ENCODE measurements at places on chromosomes 11 and 22. TPM values are rescaled to one million over a fixed set of nuclear protein-coding genes. Genes with fewer than 3 reads are reported as not detected.
A peak's percentile ranks its signal among the peaks of the same experiment; 100 is the strongest.

The LDHAL6A gene
- 0.28 TPM for total RNA-seq

GRCh38 chr11:115985896-115986295 lies 481.7 kb upstream of the CADM1 start:
- H3K4me3 ChIP-seq, result no peak overlapping the region
- H3K27me3 ChIP-seq, result no peaks in the 10 kb centered on the region
- no peaks in the 10 kb centered on the region for H3K4me1 ChIP-seq
- no peaks in the 10 kb centered on the region for H3K36me3 ChIP-seq
- no peak for DNase-seq

- H3K27me3 ChIP-seq, result no peaks in the 10 kb centered on the region
- no peak for DNase-seq
- H3K4me1 ChIP-seq, result no peaks in the 10 kb centered on the region
- H3K27ac ChIP-seq, result peak overlapping the region; percentile 50
Measured at GRCh38 chr11:115759622-115760460, 255.6 kb upstream of the CADM1 start.

DNA sequence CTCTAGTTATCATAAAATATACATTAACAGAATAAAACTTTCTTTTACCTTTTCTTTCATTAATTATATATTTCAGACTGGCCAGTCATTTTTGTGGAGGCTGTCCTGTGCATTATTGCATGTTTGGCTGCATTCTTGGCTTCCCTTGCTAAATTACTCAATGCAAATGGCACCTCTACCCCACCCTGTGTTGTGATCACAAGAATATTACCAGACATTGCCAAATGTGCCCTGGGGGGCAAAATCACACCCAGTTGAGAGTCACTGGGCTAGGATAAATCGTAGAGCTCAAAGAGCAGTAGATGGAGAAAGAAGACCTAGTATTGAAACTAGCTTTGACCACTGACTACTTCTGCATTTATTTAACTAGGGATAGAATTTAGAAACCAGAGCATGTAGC lies 1257.8 kb upstream of the TENM4 start:
- no peak for DNase-seq
- H3K27me3 ChIP-seq, result no peaks in the 10 kb centered on the region
- no peak overlapping the region for H3K4me3 ChIP-seq
- no peaks in the 10 kb centered on the region for H3K36me3 ChIP-seq
